ENCODE measurements at places on chromosomes 2 and 18. TPM values are rescaled to one million over a fixed set of nuclear protein-coding genes. Genes with fewer than 3 reads are reported as not detected.

DNA sequence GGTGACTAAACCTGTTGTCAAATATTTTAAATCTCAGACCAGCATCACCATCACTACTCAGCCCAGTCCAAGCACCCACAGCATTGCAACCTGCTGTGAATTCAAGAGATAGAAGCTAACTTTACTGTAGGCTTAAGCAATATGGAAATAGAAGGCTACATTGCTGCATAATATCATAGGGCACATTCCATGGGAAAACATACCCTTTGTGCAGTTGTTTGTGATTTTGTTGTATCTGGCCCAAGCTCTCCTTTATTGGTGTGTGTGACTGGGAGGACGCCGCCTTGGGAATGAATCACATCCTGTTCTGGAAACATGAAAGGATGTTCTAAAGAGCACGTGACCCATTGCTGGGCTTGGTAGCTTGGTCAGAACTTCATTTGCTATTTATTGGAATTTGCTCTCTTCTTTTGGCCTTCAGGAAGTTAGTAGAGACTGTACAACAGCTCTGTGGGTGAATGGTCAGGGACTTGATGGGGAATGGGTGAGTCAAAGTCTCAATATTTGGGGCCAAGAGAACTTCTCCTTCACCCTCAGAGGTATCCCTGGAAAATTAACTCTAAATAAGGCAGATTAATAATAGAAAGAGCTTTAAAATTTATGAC is 106.8 kb upstream of the SERPINE2 start:
- DNase-seq, result no peak
- no peak overlapping the region for H3K27ac ChIP-seq
- no peaks in the 10 kb centered on the region for H3K27me3 ChIP-seq
- H3K4me1 ChIP-seq, result no peaks in the 10 kb centered on the region
- H3K36me3 ChIP-seq, result no peaks in the 10 kb centered on the region

DNA sequence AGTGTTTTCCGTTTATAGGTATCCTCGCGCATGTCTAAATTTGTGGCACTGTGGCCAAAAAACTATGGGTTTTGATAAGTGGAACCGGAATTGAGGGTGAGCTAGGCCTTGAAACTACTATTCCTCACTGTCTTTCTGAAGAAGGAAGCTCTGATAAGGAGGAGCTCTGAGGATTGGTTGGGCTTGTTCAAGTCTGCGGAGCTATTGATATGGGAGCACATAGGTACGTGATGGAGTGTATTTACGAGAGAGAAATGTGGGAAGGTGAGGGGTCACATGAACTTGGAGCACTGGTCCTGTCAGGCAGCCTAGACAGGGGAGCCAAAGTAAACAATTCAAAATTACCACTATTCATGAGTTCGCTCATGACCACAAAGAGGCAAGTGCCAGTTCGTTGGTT is 131.4 kb downstream of the BABAM2 start:
- H3K4me1 ChIP-seq, result no peaks in the 10 kb centered on the region
- peaks cover 9% of the 10 kb centered on the region for H3K36me3 ChIP-seq
- no peak for DNase-seq
- H3K4me3 ChIP-seq, result no peak overlapping the region
- no peak overlapping the region for H3K27ac ChIP-seq
- H3K27me3 ChIP-seq, result no peaks in the 10 kb centered on the region

DNA sequence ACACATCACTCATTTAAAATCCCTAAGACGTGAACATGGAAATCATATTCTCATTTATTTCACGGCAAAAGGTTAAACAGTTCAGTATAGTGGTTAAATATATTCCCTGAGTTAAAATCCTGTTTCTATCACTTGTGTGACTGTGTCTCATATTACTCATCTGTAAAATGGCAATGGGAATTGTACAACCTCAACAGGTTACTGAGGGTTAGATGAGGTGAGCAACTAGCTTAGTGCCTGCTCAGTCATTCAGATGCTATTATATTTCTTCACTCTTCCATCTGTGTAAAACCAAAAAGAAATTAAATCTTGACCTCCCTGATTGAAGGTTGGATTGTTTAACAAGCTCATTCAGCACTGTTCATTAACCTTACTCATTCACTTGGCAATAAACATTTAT is 212.4 kb upstream of the STK17B start:
- H3K36me3 ChIP-seq, result no peaks in the 10 kb centered on the region
- H3K27ac ChIP-seq, result no peak overlapping the region

DNA sequence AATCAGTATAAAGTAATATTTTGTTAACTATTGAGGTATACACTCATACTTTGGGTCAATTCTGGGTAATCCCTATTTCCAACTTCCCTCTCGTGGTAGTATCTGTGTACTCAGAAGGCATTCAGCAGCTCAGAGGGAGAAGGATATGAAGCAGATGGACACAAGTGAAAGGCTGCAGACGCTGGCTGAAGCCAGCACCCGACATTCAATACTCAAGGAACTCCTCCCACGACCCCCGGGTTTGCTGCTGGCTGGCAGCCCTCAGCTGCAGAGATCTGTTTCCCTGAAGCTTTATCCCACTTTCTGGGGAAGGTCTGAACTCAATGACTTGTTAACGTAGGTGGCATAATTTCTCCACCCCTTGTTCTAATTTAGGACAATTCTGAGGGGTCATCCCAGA is 847.3 kb upstream of the SOX11 start:
- no peak for DNase-seq
- H3K36me3 ChIP-seq, result no peaks in the 10 kb centered on the region
- H3K4me3 ChIP-seq, result no peak overlapping the region

DNA sequence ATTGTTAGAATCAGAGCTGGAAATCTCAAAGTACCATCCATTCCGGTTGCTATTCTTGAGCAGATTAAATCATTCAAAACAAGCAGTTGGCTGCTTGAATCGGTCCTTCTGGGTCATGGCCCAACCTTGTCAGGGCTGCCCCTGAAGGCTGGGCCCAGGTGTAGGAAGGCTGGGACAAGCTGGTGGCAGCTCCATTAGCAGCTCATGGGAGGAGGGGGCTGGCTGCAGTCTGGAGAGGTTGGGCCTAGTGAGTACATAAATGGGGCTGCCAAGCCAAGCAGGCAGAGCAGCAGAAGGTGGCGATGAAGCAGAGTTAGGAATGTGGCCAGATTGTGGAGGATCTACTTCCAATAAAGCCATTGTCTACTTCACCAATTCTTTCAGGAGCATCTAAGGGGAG is 81.4 kb downstream of the ADCYAP1 start:
- H3K27me3 ChIP-seq, result no peaks in the 10 kb centered on the region
- H3K36me3 ChIP-seq, result no peaks in the 10 kb centered on the region
- H3K4me1 ChIP-seq, result no peaks in the 10 kb centered on the region
- no peak overlapping the region for H3K4me3 ChIP-seq
- no peak overlapping the region for H3K27ac ChIP-seq
- DNase-seq, result no peak

MEP1B gene
- total RNA-seq, result not detected

DNA sequence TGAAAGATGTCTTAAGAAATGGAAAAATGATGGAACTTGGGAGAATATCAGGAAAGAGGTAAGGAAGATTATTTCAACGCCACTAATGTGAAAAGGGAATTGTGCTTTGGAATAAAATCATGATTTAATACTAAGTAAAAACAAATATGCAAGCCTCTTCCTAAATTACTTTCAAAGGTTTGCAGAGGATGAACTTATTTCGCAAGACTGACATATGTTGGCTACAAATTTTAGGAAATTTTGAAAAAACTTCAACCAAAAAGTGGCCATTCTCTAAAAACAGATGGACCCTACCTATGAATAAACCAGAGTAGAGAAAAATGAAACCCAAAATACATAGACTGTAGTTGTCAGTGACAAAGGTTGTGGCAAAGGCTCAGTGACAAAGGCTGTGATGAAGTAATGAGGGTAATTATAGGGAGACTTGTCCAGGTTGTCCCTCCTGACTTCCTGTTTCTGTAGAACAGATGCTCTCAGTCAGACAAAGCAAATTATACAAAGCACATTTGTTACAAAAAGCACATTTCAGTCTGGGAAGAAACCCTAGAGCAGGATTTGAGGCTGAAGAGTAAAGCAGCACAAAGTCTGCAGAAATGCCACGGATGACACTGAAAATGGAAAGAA is 39.5 kb downstream of the SFT2D3 start:
- DNase-seq, result no peak
- peaks cover 16% of the 10 kb centered on the region for H3K36me3 ChIP-seq
- no peaks in the 10 kb centered on the region for H3K27me3 ChIP-seq
- no peak overlapping the region for H3K4me3 ChIP-seq

DNA sequence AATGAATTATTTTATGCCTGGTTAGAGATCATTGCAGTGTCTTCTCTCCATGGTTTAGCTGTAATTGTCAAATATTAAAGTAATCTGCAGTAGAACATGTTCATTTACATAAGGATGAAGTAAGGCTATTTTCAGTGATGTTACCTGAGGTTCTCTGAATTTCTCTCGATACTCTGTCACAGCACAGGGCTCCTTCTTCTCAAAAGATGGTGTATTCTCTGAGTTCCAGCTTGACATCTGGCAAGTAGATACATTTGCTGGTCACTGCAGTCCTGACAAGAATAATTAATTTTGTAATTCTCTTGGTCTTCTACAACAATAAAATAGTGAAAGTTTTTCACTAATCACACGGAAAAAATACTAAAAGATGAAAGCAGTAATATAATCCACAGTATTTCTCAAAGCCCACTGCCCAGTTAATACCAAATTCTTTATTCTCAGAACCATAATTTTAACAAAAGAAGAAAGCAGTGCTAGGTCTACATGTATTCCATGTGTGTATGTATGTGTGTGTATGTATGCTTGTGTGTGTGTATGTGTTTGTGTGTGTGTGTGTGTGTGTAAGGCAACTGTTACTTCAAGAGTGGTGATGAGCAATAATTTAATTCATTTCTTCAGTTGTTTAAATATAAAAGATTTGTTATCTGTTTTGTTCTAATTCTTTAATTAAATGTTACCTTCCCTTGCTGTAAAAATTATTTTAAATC is 1165.5 kb upstream of the SLC39A10 start:
- no peak for DNase-seq
- H3K36me3 ChIP-seq, result no peaks in the 10 kb centered on the region
- no peak overlapping the region for H3K4me3 ChIP-seq
- H3K4me1 ChIP-seq, result no peaks in the 10 kb centered on the region
- no peaks in the 10 kb centered on the region for H3K27me3 ChIP-seq

GRCh38 chr2:122421775-122422174 is 666.3 kb downstream of the TSN start:
- no peak overlapping the region for H3K27ac ChIP-seq
- H3K4me3 ChIP-seq, result no peak overlapping the region
- H3K4me1 ChIP-seq, result no peaks in the 10 kb centered on the region
- no peak for DNase-seq
- no peaks in the 10 kb centered on the region for H3K36me3 ChIP-seq

GRCh38 chr2:192286093-192286701 is 91.5 kb upstream of the TMEFF2 start:
- no peak overlapping the region for H3K4me3 ChIP-seq
- H3K4me1 ChIP-seq, result no peaks in the 10 kb centered on the region
- no peaks in the 10 kb centered on the region for H3K27me3 ChIP-seq
- H3K36me3 ChIP-seq, result no peaks in the 10 kb centered on the region
- H3K27ac ChIP-seq, result no peak overlapping the region

DNA sequence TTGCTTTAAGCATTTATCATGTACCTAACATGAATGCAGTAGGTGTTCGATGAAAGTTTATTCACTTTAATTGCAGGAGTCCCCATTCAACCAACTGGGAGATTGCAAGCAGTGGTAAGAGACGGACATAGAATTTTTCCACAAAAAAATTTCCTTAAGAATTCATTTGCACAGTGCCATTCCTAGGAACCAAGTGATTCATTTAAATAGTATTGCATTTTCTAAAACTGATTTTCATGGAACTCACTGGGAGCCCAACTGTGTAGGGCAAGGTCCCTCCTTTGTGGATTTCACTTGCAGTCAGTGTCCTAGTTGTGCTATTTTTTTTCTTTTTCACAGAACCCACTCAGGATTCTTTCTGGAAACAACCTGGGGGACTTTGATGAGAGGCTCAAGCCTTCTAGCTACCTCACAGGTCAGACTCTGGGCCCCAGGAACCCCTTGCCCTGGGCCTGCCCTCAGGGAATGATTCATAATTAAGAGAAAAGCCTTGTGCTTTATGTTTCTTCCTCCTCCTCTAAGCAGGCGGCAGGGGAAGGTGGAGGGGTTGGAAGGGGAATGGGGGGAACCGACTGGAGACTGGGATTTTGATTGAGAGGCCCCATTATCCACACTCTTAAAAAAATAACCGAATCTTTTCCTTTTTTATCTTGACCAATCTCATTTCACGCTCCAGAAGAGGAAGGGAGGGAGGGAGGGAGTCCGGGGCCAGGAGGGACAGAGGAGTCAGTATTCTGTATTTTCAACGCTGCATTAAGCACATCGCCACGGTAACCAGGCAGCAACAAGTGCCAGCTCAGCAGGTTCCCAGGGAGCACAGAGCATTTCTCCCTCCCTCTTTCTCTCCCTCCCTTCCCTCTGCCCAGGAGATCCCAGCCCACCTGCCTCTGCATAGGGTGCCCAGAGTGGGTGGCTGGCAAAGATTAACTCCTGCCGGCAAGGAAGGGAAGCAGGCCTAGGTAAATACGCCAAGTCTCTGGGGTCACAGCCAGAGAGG is 51.8 kb downstream of the PSD4 start:
- H3K4me3 ChIP-seq, result no peak overlapping the region
- no peaks in the 10 kb centered on the region for H3K36me3 ChIP-seq
- DNase-seq, result no peak
- H3K27me3 ChIP-seq, result no peaks in the 10 kb centered on the region

DNA sequence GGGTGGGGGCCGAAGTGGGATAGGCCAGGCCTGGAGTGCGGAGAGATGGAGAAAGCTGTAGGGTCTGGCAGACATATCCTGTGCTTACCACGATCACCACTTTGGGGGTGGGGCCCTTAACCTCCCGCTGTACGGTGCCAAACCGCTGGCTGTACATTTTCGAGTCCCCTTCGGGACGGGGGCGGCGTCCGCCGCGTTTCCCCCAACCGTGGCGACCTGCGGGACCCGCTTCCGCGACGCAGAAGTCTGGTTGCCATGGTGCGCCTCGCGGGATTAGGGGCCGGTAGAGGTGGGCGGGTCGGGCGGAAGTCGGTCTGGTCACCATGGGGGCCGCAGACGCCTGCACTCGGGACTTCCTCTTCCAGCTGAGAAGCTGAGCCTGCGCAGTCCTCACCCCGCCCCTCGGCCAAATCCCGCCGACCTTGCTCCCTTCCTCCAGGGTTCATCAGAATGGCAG is at the start of gene CFAP53:
TSS of gene CFAP53 (minus strand) at position 248 of the 457 bp plus-strand sequence. CDS start at position 157, 91 bp downstream.
- H3K36me3 ChIP-seq, result peaks cover 26% of the 10 kb centered on the region
- peak within 1 kb of the TSS; percentile 78 for H3K27ac ChIP-seq
- H3K27me3 ChIP-seq, result no peaks in the 10 kb centered on the region
- peak within 1 kb of the TSS; percentile 82 for H3K4me3 ChIP-seq
- peaks cover 23% of the 10 kb centered on the region for H3K4me1 ChIP-seq
